ENCODE measurements at places on chromosomes 7 and 10. TPM values are rescaled to one million over a fixed set of nuclear protein-coding genes. Genes with fewer than 3 reads are reported as not detected.

GRCh38 chr7:102232611-102233286, 53.9 kb upstream of the SH2B2 start:
- no peaks in the 10 kb centered on the region for H3K27me3 ChIP-seq
- H3K27ac ChIP-seq = no peak overlapping the region
- H3K4me1 ChIP-seq = no peaks in the 10 kb centered on the region
- no peak for DNase-seq

DNA sequence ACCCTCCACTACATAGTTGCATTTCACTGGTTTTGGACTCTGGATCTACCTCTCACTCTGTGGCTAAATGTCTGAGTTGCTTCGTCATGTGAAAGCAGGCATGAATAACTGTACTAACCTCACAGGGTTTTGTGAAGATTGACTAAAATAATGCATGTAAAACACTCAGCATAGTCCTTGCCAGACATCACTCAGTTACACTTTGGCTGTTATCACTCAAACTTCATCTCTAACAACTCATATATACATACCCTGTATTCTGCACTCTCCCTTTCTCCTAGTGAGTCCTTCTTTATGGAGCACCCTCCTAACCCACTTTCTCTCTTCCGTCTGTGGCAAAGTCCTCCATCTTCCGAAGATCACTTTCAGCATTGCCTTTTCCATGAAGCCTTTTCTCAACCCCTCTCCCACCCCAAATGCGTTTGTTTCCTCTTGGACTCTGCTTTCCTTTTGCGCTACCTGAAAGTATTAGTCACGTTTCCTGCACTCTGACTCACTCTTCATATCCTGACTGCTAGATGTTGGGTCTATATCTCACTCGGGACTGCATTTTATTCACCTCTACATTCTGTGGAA, 72.6 kb downstream of the OSBPL3 start:
- H3K4me3 ChIP-seq = no peak overlapping the region
- peaks cover 10% of the 10 kb centered on the region for H3K4me1 ChIP-seq
- H3K27ac ChIP-seq = no peak overlapping the region
- DNase-seq = no peak
- H3K36me3 ChIP-seq = no peaks in the 10 kb centered on the region

DNA sequence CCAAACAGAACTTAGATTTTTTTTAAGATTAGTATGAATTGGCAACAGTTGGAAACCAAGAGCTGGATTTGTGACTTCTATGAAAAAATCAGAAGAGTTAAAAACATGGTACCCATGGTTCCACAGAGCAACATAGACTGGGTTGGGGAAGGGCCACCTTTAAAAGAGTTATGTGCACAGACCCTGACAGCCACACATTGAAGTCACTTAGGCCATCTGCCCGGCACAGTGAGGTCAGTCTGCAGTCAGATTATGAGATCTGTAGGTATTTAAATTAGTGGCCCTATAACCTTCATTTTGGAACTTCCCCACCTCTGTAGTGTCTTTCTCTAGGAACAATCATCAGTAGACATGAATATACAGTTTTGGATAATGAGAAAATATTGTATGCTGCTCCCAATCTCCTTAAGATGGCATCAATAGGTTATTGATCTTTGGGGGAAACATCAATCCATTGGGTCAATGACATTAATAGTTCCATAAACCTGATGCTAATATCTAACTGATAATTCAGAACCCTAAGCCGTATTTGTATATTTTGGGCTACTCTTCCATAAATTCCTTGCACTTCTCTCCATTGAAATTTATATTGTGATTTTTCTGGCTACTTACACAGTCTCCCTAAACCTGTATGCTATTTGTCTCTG, 7.0 kb downstream of the ANKRD1 start:
- H3K36me3 ChIP-seq = no peaks in the 10 kb centered on the region
- no peak overlapping the region for H3K4me3 ChIP-seq
- peaks cover 84% of the 10 kb centered on the region for H3K27me3 ChIP-seq
- H3K27ac ChIP-seq = no peak overlapping the region
- peaks cover 6% of the 10 kb centered on the region for H3K4me1 ChIP-seq

GRCh38 chr7:131619336-131620305, 63.2 kb upstream of the PODXL start:
- H3K27me3 ChIP-seq = no peaks in the 10 kb centered on the region
- no peak overlapping the region for H3K4me3 ChIP-seq
- peaks cover 14% of the 10 kb centered on the region for H3K4me1 ChIP-seq
- H3K36me3 ChIP-seq = no peaks in the 10 kb centered on the region
- DNase-seq = no peak

DNA sequence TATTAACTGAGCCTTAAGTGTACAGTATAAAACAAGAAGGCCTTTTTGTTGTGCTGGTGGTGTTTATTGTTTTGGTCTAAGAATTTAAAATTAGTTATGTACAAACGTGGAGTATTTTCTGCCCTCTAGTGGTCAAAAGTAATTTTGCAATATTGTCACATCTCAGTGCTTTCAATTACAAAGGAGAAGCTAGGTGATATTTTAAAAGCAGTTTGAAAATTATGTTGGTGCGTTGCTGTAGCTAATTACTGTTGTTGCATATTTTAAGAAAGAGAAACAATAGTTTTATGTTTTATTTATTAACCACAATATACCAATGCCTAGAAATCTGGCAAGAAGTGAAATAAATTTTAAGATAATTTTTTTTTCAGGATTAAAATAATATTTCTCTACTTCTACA, 11.4 kb downstream of the NPVF start:
- no peak overlapping the region for H3K27ac ChIP-seq
- no peaks in the 10 kb centered on the region for H3K27me3 ChIP-seq
- no peak overlapping the region for H3K4me3 ChIP-seq

GRCh38 chr10:87656431-87657072, 3.1 kb upstream of the PAPSS2 start:
- H3K4me1 ChIP-seq = peaks cover 39% of the 10 kb centered on the region
- DNase-seq = peak; percentile 84
- H3K27me3 ChIP-seq = no peaks in the 10 kb centered on the region
- H3K27ac ChIP-seq = peak overlapping the region; percentile 2

GRCh38 chr10:6114805-6115341, 26.0 kb downstream of the RBM17 start:
- no peak overlapping the region for H3K27ac ChIP-seq
- peaks cover 51% of the 10 kb centered on the region for H3K36me3 ChIP-seq
- H3K4me3 ChIP-seq = no peak overlapping the region
- no peak for DNase-seq
- no peaks in the 10 kb centered on the region for H3K4me1 ChIP-seq

DNA sequence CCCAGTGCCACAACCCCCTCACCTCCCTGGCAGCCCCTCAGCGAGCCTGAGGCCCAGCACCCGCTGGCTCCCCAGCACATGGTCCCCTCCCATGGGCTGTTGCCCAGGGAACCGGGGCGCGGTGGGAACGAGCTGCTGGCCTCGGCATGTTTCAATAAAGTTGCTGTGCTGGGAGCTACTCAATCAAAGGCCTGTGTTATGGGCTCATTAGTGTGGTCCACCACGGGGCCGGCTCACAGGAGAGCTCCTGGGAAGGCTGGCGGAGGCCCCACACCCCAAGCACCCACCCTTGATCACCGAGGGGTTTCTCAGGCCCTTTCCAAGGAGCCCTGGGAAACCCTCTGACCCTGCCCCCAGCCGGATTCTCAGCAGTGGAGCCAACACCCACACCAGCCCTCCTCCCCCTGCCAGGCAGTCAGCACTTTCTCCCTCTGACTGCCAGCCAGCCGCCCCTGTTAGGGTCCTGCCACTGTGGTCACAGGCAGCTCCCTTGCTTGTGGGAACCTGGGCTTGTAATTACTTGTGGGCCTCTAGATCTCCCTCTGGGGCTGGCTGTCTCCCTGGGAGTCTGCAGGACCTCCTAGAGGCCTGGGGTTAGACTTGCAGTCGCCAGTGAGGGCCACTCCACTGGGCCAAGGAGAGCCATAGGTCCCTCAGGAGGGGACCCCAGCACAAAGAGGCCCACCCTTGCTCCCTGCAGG, 24.8 kb upstream of the TRIM8 start:
- H3K27me3 ChIP-seq = no peaks in the 10 kb centered on the region
- no peaks in the 10 kb centered on the region for H3K36me3 ChIP-seq
- no peak overlapping the region for H3K4me3 ChIP-seq
- peaks cover 3% of the 10 kb centered on the region for H3K4me1 ChIP-seq
- no peak overlapping the region for H3K27ac ChIP-seq

DNA sequence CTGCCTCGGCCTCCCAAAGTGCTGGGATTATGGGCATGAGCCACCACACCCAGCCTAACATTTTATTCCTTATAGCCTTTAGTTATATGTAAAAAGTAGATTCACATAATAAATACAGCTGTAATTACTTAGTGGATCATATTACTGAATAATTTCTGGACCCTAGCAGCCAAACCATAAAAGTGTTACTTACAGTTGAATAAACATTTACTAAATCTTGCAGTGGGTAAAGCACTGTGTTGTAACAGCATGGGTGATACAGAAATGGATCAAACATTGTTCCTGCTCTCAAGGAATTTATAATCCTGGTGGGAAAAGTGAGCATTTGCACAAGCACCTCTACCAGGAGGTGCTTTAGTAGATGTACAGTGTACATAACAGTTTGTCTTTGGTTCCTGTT, 25.0 kb downstream of the BPGM start:
- H3K27ac ChIP-seq = no peak overlapping the region
- no peaks in the 10 kb centered on the region for H3K27me3 ChIP-seq
- H3K4me3 ChIP-seq = no peak overlapping the region
- DNase-seq = no peak

GRCh38 chr7:1844336-1844950, 174.4 kb downstream of the ELFN1 start:
- no peak overlapping the region for H3K27ac ChIP-seq
- no peak overlapping the region for H3K4me3 ChIP-seq
- no peaks in the 10 kb centered on the region for H3K27me3 ChIP-seq

GRCh38 chr7:96328016-96328415, 6.1 kb upstream of the SLC25A13 start:
- H3K36me3 ChIP-seq = no peaks in the 10 kb centered on the region
- H3K4me3 ChIP-seq = no peak overlapping the region
- no peaks in the 10 kb centered on the region for H3K27me3 ChIP-seq
- H3K4me1 ChIP-seq = no peaks in the 10 kb centered on the region
- no peak for DNase-seq
- no peak overlapping the region for H3K27ac ChIP-seq

DNA sequence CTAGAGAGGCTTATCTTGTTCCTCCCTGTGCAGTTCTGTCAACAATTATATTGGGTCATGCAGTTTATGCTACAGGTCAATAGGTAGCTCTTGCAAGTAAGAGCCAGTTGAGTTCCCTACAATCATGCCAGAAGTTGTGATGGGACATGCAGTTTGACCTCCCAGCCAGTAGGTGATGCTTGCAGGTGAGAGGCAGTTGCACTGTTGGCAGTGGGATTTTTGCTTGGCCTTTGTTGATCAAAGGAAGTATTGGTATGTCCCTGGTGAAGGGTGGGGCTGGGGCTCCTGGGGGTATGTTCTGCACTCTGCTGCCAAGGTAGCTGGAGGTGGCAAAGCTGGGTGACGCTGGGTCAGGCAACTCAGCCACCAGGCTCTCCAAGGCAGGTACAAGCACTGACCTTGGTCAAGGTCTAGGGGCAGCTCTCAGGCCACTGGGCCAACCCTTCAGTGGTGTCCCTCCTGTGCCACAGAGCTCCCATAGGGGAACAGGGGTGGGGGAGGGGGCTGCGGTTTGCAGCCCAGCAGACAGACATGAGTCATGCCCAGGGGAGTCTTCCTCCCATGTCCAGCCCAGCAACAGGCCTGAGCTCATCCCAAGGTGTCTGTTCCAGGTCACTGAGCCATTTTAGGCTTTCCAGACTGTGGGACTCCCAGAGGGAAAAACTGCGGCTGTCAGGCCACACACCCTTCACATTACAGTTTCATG, 43.3 kb downstream of the MEOX2 start:
- DNase-seq = peak; percentile 12
- H3K4me1 ChIP-seq = no peaks in the 10 kb centered on the region
- H3K4me3 ChIP-seq = no peak overlapping the region

The H2BK1 gene
- total RNA-seq = not detected

The EPO gene
- total RNA-seq = not detected

The CPEB3 gene
- total RNA-seq = 1.9 TPM

The SVIL gene
- 7.8 TPM for total RNA-seq

The BICC1 gene
- total RNA-seq = 2.2 TPM

The TET1 gene
- 82.5 TPM for total RNA-seq

The CFAP43 gene
- total RNA-seq = 0.24 TPM

The USP6NL gene
- 23.0 TPM for total RNA-seq

The SLC39A12 gene
- not detected for total RNA-seq
